Cardiac muscle cell (in vitro differentiated cells and primary cell): ENCODE measurements at places on chromosomes 5 and 9.

- peak; percentile 84 for DNase-seq
These were observed 1.1 kb upstream of the ZSWIM6 start for GRCh38 chr5:61330845-61331406.

DNA sequence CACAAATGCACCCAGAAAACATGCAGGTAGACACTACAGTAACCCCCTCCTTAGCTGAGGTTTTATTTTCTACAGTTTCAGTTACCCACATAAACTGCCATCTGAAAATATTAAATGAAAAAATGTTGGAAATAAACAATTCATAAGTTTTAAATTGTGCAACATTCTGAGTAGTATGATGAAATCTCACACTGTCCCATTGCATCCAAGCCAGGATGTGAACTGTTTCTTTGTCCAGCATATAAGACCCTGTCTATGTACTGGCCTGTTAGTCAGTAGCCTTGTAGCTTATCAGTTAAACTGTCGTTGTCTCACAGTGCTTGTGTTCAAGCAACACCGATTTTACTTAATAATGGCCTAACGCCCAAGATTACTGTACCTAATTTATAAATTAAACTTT lies 630.5 kb downstream of the ANXA1 start:
- DNase-seq: peak; percentile 74

DNA sequence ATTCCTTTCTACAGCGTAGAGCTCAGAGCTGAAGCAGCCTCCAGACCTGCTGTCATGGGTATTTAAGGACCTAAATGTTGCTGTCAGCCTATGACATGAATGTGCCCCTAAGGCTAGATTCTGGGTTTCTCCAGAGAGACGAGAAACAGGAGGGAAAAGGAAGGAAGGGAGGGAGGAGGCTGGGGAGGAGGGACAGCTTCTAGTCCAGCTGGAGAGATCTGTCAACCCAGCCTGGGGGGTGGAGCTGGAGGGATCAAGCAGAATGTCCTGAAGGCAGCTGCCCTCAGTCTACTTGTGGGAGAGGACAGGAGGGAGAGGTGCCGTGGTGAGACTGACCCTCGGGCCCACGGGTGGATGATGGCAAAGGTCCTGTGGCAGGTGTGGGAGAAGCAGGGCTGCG lies 1.1 kb upstream of the DBH start:
- DNase-seq: no peak

DNA sequence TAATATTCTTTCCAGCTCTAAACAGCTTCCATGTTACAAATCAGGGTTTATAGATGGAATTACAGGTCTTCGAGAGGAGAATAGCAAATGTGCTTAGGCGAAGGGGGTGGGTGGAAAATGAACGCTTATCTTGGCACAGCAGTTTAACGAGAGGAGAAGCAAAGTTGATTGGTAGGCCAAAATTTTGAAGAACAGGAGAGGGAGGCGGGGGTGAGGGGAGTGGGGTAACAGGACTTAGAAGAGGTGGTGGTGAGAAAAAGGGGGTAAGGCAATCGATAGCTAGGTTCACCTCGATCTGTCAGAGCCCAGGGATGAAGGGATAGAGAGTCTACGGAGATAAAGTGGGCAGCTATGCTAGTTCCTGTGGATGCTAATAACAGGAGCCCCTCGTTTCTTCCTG lies 764 bp downstream of the ANKRA2 start:
- DNase-seq: peak; percentile 13

- DNase-seq: peak; percentile 55
These were observed 14.7 kb upstream of the OMD start for GRCh38 chr9:92438900-92439526.

GRCh38 chr9:122122468-122122867 lies 29.4 kb upstream of the TTLL11 start:
- no peak for DNase-seq

DNA sequence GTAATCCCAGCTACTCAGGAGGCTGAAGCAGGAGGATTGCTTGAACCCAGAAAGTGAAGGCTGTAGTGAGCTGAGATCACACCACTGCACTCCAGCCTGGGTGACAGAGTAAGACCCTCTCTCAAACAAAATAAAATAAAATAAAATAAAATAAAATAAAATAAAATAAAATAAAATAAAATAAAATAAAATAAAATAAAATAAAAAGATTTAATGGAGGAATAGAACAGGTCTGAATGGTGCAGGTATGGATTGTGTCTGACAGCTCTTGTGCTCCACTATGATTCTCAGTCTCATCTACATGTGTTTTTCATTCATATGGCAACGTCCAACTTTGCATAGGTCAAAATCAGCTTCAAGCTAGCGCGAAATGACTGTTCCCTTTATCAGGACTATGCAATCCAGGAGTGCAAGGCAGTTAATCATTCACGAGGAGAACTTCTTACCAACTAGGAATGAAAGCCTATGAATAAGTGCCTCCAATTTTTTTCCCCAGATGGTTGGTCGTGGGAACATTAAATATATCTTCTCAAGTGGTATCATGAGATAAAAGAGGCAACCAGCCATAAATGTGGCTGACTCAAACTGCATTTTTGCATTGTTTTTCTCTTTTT lies 1392.3 kb upstream of the CDH9 start:
- DNase-seq: no peak

- DNase-seq: no peak
These were observed 65.8 kb upstream of the PLPP6 start for GRCh38 chr9:4596165-4596922.

GRCh38 chr9:38527503-38527902 lies 92.9 kb downstream of the ANKRD18A start:
- no peak for DNase-seq

DNA sequence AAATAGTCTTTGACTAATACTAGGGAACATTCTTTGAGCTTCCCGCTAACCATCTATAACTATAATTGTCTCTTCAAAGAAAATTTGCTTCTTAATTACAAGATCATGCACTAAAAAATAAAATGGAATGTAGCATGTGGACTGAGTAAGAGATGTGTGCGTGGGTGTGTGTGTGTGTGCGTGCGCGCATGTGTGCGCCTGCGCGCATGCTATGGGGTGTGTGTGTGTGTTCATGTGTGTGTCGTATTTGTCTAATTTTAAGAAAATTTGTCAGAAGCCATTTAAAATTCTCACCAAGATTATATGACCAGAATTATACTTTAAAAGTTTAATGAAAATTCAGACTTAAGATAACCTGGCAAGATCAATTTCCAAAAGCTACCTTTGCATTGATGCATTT lies 593.0 kb downstream of the ACTL7B start:
- DNase-seq: no peak

- no peak for DNase-seq
These were observed 396.0 kb downstream of the MLLT3 start for GRCh38 chr9:20226345-20226744.

DNA sequence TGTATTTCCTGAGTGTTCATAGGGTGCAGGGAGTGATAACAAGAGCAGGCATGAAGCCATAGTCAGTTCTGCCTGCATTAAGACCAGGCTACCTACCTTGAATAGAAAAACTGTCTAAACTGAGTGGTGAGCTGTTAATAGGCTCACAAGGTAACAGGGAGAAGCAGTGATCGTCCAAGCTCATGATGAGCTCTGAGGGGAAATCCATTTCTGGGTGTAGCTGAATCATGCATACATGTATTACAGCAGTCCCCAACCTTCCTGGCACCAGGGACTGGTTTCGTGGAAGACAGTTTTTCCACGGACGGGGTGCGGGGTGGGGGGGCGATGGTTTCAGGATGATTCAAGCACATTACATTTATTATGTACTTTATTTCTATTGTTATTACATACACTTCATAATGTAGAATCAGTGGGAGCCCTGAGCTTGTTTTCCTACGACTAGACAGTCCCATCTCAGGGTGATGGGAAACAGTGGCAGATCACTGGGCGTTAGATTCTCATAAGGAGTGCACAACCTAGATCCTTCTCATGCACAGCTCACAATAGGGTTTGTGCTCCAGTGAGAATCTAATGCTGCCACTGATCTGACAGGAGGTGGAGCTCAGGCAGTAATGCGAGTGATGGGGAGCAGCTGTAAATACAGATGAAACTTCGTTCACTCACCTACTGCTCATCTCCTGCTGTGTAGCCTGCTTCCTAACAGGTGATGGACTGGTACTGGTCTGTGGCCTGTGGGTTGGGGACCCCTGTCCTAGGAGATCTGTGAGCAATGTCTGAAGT lies 100.0 kb upstream of the IL6ST start:
- no peak for DNase-seq

- no peak for DNase-seq
These were observed 9.0 kb upstream of the DMRT3 start for GRCh38 chr9:967436-967835.
